ENCODE measurements at places on chromosomes 11 and 22. TPM values are rescaled to one million over a fixed set of nuclear protein-coding genes. Genes with fewer than 3 reads are reported as not detected.

GRCh38 chr11:13667245-13667644 is 1.2 kb upstream of the FAR1 start:
- peak overlapping the region; percentile 92 for H3K4me3 ChIP-seq
- no peak overlapping the region for H3K27ac ChIP-seq
- no peaks in the 10 kb centered on the region for H3K36me3 ChIP-seq
- DNase-seq: no peak

GRCh38 chr11:44017443-44018126 is 30.2 kb upstream of the ACCSL start:
- peak; percentile 46 for DNase-seq
- H3K36me3 ChIP-seq: no peaks in the 10 kb centered on the region
- no peaks in the 10 kb centered on the region for H3K4me1 ChIP-seq
- no peak overlapping the region for H3K4me3 ChIP-seq

- no peak overlapping the region for H3K4me3 ChIP-seq
- H3K36me3 ChIP-seq: peaks cover 10% of the 10 kb centered on the region
- H3K27ac ChIP-seq: no peak overlapping the region
- no peaks in the 10 kb centered on the region for H3K4me1 ChIP-seq
Observed at GRCh38 chr22:20836987-20837823, 21.4 kb downstream of the PI4KA start.

GRCh38 chr11:107598225-107599139 is 7.5 kb downstream of the ELMOD1 start:
- H3K27me3 ChIP-seq: peaks cover 75% of the 10 kb centered on the region
- no peaks in the 10 kb centered on the region for H3K4me1 ChIP-seq
- no peak overlapping the region for H3K4me3 ChIP-seq

- H3K4me1 ChIP-seq: no peaks in the 10 kb centered on the region
- no peak overlapping the region for H3K27ac ChIP-seq
- no peak overlapping the region for H3K4me3 ChIP-seq
- no peaks in the 10 kb centered on the region for H3K36me3 ChIP-seq
- peak; percentile 63 for DNase-seq
Observed at GRCh38 chr11:31240340-31240904, 129.1 kb downstream of the DCDC1 start.

- H3K27me3 ChIP-seq: no peaks in the 10 kb centered on the region
- H3K4me3 ChIP-seq: peak overlapping the region; percentile 68
- DNase-seq: peak; percentile 56
- H3K4me1 ChIP-seq: peaks cover 11% of the 10 kb centered on the region
- H3K27ac ChIP-seq: no peak overlapping the region
- H3K36me3 ChIP-seq: peaks cover 14% of the 10 kb centered on the region
Observed at GRCh38 chr22:50271519-50271970, 1.4 kb upstream of the MAPK11 start.

DNA sequence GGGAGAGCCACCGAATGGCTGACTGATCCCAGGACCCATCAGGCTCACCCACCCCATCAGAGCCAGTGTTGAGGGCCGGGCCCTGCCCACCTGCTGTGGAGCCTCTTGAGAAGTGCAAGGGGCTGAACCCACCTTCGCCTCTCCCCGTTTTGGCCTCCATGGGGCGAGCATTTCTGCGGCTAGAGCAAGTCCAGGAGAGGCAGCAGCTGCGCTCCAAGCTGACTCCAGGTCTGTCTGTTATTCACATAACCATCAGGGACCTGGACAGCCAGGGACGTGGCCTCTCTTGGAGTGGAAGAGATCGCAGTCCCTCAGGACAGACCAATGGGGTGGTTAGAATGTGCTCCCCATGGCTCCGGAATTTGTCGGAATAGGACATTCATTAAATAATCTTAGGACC is 231.8 kb downstream of the TBC1D22A start:
- no peaks in the 10 kb centered on the region for H3K27me3 ChIP-seq
- no peak overlapping the region for H3K4me3 ChIP-seq
- no peaks in the 10 kb centered on the region for H3K36me3 ChIP-seq
- no peak overlapping the region for H3K27ac ChIP-seq
- DNase-seq: no peak

DNA sequence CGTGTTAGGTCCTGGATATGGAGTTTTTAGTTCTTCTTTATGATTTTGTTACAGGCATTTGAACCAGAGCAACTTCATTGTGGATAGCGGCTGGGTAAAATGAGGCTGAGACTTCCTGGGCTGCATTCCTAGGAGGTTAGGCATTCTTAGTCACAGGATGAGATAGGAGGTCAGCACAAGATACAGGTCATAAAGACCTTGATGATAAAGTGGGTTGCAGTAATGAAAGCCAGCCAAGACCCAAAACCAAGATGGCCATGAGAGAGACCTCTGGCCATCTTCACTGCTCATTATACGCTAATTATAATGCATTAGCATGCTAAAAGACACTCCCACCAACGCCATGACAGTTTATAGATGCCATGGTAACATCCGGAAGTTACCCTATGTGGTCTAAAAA is 23.4 kb upstream of the CLMP start:
- DNase-seq: no peak
- H3K4me3 ChIP-seq: no peak overlapping the region
- peaks cover 8% of the 10 kb centered on the region for H3K4me1 ChIP-seq
- H3K27me3 ChIP-seq: no peaks in the 10 kb centered on the region
- no peak overlapping the region for H3K27ac ChIP-seq
- H3K36me3 ChIP-seq: no peaks in the 10 kb centered on the region

DNA sequence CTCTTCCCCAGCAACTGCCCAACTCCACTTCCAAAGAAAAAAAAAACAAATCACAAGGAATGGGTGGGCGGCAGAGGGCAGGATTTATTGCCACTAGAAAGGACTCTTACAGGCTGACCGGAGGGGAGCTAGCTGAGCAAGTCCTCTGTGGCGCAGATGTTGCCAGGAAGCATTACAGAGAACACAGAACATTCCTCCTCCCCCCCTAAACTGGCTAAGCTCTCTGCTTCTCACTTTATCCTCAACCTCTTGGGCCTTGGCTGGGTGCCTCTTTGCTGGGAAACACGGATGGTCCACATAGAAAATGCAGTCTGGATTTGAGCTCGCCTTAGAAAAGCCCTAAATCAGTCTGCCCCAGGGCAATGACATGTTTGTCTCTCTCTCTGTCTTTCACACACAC is 12.6 kb upstream of the FJX1 start:
- no peak for DNase-seq
- no peaks in the 10 kb centered on the region for H3K4me1 ChIP-seq
- H3K27me3 ChIP-seq: no peaks in the 10 kb centered on the region
- H3K36me3 ChIP-seq: no peaks in the 10 kb centered on the region
- no peak overlapping the region for H3K27ac ChIP-seq
- no peak overlapping the region for H3K4me3 ChIP-seq

- H3K36me3 ChIP-seq: no peaks in the 10 kb centered on the region
- peak; percentile 79 for DNase-seq
- no peak overlapping the region for H3K4me3 ChIP-seq
- H3K4me1 ChIP-seq: peaks cover 11% of the 10 kb centered on the region
- H3K27ac ChIP-seq: no peak overlapping the region
Observed at GRCh38 chr11:122697636-122698167, 42.2 kb downstream of the UBASH3B start.

DNA sequence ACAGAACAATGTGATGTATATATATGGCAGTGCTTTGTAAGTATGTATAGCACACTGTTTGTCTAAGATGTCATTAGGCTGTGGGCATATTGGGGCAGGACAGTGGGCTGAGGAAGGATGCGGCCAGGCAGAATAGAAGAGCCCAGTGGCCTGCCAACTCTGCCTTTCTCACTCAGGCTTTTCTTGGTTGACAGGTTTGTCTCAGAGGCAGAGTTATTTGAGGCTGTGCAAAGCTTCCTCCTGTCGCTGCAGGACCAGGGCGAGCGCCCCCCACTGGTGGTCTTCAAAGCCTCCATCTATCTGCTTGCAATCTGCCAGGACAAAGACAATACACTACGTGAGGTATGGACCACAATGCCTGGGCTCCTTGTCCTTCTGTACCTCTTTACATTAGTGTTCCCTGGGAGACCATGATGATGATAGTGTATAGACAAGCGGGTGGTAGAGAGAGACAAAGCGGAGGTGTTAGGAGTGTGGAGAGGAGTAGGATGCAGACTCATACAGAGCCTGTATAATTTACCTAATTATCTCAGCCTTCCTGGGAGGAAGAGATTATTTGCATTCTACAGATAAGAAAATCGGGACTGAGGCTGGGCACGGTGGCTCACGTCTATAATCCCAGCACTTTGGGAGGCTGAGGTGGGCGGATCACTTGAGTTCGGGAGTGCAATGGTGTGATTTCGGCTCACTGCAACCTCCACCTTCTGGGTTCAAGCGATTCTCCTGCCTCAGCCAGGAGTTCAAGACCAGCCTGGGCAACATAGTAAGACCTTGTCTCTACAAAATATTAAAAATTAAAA is 37.3 kb upstream of the CCDC134 start:
- H3K4me3 ChIP-seq: no peak overlapping the region
- peak; percentile 5 for DNase-seq
- no peaks in the 10 kb centered on the region for H3K4me1 ChIP-seq

DNA sequence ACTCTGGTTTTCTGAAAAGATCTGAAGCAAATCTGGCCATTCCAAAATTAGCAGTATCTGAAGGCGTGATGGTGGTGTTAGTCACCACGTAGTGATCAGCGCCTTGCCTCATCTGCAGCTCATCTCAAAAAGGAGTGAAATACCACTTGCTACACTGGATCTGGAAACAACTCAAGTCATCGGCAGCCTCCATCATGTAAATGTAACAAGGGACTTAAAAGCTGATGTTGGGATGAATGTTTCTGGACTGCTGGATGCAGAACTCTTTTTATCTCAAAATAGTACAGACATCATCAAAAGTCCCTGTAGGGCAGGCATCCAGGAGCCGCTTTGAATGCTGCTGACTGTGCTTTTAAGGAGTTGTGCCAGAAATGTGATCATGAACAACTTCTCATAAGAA is 14.1 kb upstream of the APLP2 start:
- no peak for DNase-seq
- H3K4me3 ChIP-seq: no peak overlapping the region
- no peaks in the 10 kb centered on the region for H3K36me3 ChIP-seq
- no peaks in the 10 kb centered on the region for H3K27me3 ChIP-seq
- H3K27ac ChIP-seq: no peak overlapping the region

- no peak overlapping the region for H3K4me3 ChIP-seq
- H3K27me3 ChIP-seq: no peaks in the 10 kb centered on the region
- H3K4me1 ChIP-seq: peaks cover 33% of the 10 kb centered on the region
- DNase-seq: peak; percentile 62
Observed at GRCh38 chr11:61609000-61609979, 28.4 kb upstream of the SYT7 start.

DNA sequence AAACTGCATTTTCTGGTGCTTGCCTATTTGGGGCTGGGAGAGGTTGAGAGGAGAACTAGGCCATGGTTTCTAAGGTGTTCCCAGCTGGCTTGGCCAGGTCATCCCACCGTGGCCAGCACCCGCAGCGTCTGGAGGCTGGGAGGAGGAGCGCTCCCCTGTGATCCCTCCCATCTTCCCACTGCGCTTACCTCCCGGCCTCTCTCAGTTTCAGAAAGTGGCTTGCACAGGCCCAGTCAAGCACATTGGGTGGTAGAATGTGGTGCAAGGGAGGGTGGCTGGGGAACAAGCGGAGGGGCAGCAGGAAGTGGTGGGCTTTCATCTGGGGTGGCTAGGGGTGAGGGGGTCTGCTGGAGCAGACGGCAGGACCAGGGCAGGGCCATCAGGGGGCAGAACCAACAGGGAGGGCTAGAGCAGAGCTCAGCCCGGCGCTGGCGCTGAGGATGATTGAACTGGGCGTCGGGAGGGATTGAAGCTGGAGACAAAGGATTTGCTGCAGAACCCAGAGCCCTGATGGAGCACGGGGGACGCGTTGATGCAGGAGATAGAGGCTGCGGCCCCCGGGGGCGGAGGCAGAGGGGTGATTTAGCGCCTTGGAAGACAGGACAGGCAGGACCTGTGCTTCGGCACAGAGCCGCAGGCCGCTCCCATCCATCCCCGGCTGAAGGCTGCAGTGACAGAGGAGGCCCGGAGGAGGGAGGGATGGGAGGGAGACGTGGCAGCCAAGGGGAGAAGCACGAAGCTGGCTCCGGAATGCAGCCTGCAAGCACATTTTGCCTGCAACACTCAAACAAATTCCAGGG is 76.0 kb downstream of the TRIM29 start:
- H3K27ac ChIP-seq: no peak overlapping the region
- no peak for DNase-seq
- H3K4me1 ChIP-seq: no peaks in the 10 kb centered on the region
- no peak overlapping the region for H3K4me3 ChIP-seq

DNA sequence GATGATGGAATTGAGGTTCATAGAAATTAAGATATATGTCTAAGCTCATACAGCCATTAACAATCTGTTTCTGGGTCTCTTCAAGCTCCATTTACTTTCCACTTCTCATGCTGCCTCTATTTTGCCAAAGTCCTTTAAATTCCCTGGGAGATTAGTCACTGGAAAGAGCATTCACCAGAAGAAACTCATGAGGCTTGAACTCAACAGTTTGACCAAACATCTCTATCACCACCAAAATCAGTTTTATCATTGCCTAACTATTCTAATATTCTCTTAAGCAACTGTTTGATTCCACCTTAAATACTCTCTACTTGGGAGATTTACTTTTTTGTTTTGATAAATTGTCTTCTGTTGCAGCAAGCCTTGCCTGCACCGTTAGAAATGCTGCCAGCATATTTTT is 881.3 kb downstream of the KCNA4 start:
- no peaks in the 10 kb centered on the region for H3K36me3 ChIP-seq
- no peaks in the 10 kb centered on the region for H3K27me3 ChIP-seq
- H3K4me3 ChIP-seq: no peak overlapping the region
- no peak for DNase-seq

The SCGB1D2 gene
- total RNA-seq: not detected

The APOBEC3G gene
- 1.3 TPM for total RNA-seq

The MPZL3 gene
- 7.0 TPM for total RNA-seq

The CNGA4 gene
- total RNA-seq: 0.51 TPM

The DUSP8 gene
- total RNA-seq: 2.4 TPM

The UBQLN3 gene
- total RNA-seq: not detected

The EPS8L2 gene
- total RNA-seq: 127 TPM

The GRIA4 gene
- not detected for total RNA-seq

The MGAT3 gene
- not detected for total RNA-seq

The EMID1 gene
- total RNA-seq: 1.3 TPM

The CEND1 gene
- not detected for total RNA-seq

The CRYBA4 gene
- not detected for total RNA-seq

The SCUBE1 gene
- not detected for total RNA-seq

The MAPK8IP2 gene
- 1.2 TPM for total RNA-seq

The PARVA gene
- total RNA-seq: 13.7 TPM

The MMP11 gene
- total RNA-seq: 2.4 TPM

The GPR152 gene
- total RNA-seq: not detected

Measured in PC-3 (cell line).